Stimulated activated CD4-positive, alpha-beta T cell treated with anti-CD3 and anti-CD28 coated beads, Interleukin-1b, Interleukin-23, amount 100 ng/mL, for 4 hours (primary cell): ENCODE measurements at places on chromosomes 12 and 14.

GRCh38 chr12:92472201-92472600, 230.6 kb upstream of the PLEKHG7 start:
- no peak for DNase-seq

DNA sequence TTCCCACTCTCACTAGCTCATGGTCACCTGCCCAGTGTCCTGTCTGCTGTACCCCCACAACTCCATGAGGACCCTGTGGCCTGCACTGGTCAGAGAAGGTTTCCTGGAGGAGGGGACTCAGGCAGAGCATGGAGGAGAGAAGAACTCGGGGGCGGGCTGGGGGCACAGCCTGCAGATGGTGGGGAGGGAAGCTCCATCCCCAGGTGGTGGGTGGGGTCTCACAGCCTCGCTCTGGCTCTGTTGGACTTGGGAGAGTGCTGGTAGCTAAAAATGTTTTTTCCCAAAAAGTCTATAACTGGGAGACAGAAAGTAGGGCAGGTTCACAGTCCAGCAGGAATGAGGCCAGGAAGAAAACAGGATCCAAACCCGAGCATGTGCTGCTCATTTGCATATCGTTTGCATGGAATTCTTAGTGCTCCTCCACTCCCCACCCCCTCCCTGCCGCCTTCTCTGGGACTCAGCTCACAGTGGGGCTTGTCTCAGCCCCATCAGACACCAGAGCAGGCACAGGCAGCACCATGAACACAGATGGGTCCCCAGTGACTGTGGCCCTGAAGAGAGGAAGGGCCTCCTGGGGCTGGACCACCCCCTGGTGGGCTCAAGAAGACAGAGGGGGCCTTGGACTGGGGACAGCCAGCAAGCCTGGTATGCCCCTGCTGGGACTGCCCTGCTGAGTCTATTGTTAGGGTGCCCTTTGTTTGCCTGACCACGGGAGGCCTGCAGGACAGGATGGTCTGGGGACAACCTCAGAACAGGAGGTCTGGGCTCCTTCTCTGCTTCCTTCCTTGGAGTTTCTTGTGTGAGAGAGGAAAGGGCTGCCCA, 67.0 kb upstream of the SFSWAP start:
- no peak for DNase-seq

GRCh38 chr14:61653507-61653906, 41.8 kb upstream of the HIF1A start:
- no peak for DNase-seq

DNA sequence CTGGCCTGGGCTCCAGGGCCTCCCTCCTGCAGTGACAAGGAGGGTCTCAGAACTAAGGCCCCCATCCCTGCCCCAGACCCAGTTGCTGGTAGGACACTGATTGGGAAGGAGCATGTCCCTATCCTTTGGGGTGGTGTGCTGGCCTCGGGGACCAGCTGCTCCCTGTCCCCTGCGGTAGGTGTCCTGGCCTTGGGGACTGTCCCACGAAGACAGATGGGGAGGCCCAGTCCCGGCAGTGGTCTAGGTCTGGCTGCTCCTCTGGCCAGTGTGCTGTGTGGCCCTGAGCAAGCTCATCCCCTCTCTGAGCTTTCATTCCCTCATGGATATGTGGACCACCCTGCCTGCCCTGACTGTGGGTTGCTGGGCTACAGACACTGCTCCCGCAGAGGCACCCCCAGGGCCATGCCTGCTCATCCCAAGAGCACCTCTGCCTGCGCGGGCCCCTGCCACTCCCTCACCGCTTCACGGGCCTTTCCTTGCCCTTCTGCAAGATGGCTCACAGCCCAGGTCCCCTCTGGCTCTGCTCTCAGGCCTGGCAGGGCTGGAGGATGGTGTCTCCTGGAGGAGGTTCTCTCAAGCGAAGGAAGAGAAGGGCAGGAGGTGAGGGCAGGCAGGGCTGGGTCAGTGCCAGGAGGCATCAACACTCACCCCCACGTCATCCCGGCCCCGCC, 12.5 kb downstream of the AHNAK2 start:
- DNase-seq: no peak

- DNase-seq: no peak
These were observed 18.9 kb downstream of the BICD1 start for GRCh38 chr12:32125455-32126084.

- no peak for DNase-seq
These were observed 16.1 kb downstream of the INF2 start for GRCh38 chr14:104705340-104706047.

DNA sequence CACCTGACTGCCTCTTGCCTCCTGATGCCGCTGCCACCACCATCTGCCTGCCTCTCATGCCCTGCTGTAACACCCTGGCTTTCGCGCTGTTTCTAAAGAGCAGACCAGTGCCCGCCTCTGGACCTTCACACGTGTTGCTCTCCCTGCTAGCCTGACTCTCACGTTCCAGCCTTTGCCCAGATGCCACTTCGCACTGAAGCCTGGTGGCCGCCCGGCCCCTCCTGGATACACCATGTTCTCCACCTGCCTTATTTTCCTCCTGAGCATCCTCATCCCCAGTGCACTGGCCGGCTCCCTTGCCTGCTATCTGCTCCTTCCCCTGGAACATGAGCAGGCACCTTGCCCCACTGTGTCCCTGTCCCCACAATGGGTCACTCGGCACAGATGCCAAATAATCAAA, 146.5 kb downstream of the PIWIL1 start:
- DNase-seq: no peak

DNA sequence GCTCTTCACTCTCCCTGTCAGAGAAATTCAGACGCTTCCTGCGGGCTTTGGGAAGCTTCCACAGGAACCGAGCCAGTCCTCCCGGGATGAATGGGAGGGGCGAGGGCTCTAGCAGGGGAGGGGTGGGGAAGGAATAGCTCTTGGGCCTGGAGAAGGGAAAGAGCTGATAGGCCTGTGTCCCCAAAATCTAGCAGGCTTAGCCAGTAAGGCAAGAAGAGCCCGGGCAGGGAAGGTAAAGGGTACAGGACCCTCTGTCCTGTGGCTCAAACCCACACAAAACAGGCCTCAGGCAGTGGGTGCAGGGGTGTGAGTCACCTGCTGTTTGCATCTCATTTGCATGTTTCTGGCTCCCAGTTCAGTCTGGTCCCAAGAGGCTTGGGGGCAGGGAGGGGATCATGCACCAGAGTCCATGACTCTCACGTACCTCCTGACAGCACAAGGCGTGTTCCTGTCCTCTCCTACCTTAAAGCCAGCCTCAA, 8.7 kb upstream of the SMUG1 start:
- no peak for DNase-seq

GRCh38 chr12:104276273-104277131, 27.0 kb upstream of the EID3 start:
- DNase-seq: no peak

DNA sequence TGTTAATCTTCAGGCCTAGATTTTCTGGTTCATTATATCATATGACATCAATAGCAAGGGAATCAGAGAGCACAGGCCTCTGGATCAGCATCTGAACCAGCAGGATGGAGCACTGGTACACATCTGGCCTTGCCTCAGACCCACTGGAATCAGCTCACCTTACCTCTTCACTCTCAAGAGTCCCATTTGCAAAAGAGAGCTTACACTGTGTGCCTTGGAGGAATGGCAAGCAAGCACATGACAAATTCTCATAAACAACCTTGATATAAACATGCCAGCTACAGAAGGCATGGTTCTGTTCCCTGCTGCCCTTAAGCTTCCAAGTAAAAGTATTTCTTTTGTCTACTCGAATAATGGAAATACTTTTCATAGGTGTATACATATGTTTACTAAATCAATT, 128.6 kb upstream of the CPM start:
- DNase-seq: no peak

DNA sequence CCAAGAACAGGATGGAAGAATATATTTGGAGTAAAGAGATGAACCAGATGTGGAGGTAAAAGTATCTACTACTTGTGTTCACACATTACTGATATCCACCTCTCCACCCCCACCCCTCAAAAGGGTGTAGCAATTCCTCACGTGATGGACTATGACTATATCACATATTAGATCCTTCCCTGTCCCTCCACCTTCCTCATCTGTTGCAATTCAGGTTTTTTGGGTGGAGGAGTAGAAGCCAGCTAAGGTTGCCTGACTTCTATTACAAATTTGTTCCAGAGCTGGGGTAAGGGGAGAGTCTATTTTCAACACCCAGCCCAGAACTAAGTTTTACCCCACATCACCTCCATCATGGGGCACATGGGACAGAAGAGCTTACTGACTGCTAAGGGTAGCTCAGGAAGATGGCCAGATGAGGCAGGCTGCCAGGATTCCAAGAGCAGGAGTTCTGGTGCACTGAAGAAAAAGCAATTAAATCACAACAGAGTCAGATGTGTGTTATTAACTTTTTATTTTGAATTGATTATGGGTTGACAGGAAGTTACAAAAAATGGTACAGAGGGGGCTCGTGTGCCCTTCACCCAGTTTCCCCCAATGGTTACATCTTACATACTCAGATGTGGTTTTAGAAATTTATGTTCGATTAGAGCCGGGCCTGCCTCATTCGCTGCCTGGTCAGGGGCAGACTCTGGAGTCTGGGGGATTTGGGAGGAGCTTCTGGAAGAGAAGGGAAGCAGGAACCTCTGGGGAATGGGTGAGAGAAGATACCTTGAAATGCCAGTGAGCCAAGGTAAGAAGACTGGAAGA, 2.1 kb downstream of the RNASE13 start:
- no peak for DNase-seq

- no peak for DNase-seq
These were observed 11.1 kb upstream of the CMAS start for GRCh38 chr12:22034709-22035506.

DNA sequence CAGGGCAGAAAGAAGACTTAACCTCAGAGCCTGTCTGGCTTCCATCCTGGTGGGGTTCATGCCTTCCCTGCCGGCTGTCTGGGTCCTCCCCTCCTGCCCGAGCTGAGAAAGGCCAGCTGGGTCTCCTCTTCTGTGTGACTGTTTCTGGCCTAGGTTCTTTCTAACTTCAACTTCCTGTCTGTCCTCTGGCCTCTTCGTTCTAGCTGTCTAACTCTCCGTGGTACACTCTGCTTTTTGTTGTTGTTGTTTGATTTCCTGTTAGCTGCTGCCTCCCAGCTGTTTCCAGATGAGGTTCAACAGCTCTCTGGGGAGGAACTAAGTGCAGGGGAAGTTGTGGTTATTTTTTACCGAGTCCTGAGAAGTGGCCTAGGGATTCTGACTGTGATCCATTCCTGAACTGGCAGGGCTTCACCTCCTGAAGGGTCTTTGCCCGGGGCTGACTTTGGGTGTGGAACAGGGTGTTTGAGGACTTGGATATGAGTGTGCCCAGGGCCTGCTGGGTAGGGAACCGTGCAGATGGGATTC, 3.2 kb downstream of the MLXIP start:
- DNase-seq: no peak

- DNase-seq: no peak
These were observed 6.0 kb downstream of the PSMD9 start for GRCh38 chr12:121894633-121895032.

DNA sequence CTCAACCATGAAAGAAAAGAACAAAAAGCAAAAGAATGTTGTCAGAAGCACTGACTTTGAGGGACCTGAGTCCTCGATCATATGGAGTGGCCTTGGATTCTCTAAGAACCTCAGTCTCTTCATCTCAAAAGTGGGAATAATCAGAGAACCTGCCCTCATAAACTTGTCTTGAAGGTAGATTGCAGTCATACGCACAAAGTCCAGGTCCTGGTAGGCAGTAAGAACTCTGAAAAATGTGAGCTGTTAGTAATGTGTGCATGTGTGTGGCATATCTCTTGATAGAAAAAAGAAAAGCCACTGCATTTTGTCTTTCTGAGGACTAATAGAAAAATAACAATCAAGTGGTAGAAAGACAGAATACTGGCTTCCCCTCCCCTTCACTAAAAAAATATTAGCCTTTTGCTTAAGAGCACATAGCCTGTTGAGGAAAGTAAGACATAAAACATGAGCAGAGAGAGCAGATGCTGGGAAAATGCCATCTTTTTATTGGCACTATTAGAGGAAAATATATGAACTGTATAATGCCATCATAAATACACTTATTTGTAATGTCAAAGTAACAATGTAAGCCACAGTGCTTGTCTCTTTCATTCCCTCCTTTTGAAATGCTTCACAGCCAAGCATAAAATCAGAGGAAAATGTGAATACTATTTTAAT, 205.1 kb upstream of the TBX3 start:
- DNase-seq: no peak

- DNase-seq: no peak
These were observed 8.6 kb downstream of the ARHGAP9 start for GRCh38 chr12:57470970-57471656.

- DNase-seq: no peak
These were observed 232.2 kb downstream of the C12orf50 start for GRCh38 chr12:87796961-87797516.

DNA sequence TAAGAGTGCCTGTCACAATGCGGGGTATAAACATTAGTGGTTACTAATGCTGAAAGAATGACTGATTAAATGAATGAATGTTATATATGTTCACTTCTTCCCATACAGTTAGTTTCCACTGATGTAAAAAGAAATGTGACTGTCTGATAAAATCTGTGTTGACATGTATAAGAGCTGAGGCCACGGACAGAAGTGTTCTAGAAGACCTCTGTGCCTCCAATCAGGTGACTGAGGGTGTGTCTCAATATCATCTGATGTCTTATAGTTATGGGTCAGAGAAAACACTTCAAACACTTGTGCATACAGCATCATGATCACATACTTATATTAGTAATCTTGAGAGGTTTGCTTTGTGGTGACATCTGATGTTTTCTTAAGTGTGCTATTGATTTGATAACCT, 183.4 kb downstream of the TTC7B start:
- DNase-seq: no peak
